Activated CD8-positive, alpha-beta memory T cell treated with anti-CD3 and anti-CD28 coated beads for 4 hours (primary cell): ENCODE measurements at places on chromosomes 16 and 17.

- no peak for DNase-seq
Observed at GRCh38 chr17:55236316-55236715, 28.4 kb upstream of the HLF start.

DNA sequence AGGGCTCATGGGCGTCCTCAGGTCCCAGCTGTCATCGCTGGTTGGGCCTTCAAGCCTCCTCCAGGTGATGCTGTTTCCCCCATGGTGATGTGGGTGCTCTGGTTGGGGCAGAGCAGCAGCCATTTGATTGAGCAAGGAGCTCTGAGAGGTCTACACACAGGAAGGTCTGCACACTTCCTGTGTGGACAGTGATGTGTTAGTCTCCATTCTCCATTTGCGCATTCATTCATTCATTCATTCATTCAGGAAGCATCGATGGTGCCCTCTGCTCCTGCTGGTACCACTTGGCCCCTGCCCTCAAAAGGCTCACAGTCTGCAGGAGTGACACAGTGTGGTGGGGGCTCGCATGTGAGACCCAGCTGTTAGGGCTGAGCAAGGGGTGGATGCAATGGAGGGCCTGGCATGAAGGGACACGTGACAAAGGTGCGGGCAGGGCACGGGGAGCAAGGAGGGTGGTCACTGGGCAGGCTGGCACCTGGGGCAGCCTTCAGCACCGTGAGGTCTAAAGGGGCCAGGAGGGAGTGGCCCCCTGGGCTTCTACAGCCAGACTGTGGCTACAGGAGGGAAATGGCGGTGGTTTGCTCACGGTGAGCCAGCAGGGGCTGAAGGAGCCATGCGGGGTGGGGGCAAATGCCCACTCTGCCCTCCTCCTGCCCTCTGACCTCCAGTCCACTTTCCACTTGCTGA, 1.5 kb downstream of the ADGRG3 start:
- DNase-seq: no peak

- peak; percentile 48 for DNase-seq
Observed at GRCh38 chr16:11233727-11234376, 22.2 kb downstream of the SOCS1 start.

DNA sequence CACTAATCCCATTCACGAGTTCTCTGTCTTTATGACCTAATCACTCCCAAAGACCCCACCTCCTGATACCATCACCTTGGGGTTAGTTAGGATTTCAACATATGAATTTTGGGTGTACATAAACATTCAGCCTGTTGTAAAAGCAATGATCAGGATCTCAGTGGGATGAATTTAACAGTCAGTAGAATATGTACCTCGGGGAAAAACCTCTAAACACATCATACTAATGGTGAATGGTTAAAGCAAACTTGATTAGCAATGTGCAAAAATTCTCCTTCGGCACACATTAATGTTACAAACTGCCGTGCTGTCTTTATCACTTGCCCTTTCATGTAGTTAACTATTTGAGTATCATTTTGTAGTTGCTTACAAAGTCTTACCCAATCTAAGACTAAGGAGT, 10.2 kb downstream of the RNF112 start:
- DNase-seq: no peak

DNA sequence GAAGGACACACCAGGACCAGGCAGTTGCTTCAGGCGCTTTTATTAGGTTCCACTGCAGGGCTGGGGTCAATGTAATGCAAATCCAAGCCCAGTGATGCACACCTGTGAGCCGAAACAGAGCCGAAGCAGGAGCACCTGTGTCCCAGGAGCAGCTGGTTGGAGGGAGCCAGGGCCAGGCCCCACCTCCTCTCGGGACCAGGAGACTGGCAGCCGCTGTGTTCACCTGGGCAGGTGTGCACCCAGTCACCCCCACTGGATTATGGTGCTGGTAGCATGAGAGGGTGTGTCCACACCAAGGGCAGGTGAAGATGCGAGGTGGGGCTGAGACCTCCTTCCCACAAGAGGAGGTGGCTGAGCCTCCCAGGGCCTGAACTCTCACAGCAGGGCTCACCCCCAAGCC, 4.7 kb upstream of the FAAP100 start:
- DNase-seq: no peak
